ENCODE measurements at places on chromosomes 3 and 15. TPM values are rescaled to one million over a fixed set of nuclear protein-coding genes. Genes with fewer than 3 reads are reported as not detected.

The THAP10 gene
- 4.8 TPM for total RNA-seq

DNA sequence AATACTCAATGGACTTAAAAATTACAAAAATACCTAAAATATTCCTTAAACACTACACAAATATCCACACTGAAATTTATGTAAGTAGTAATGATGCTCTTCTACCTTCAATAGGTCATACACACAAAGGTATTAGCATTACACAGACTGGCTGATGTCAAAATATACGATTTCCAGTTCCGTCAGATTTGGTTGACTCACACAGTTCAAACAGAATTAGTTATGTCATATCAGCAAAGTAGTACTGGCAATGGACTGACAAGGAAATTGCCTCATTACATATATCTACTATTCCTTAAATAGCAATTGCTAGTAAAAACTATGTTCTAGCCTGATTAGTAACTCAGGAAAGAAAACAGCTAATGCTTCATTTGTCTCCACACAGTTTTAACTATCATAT, 70.8 kb downstream of the ADAM10 start:
- no peak for DNase-seq

The GOLGA6D gene
- 1.1 TPM for total RNA-seq

DNA sequence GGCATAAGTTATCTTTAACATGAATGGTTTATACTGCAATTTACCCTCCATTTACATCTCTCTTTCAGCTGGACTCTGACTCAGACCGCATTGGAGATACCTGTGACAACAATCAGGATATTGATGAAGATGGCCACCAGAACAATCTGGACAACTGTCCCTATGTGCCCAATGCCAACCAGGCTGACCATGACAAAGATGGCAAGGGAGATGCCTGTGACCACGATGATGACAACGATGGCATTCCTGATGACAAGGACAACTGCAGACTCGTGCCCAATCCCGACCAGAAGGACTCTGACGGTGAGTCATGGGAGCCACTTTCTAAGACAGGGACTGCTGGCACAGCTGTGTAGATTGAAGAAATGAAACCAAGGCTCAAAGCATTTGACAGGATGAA, 11.6 kb downstream of the THBS1 start:
- no peak for DNase-seq

The PAQR5 gene
- total RNA-seq, result 3.8 TPM

The GCNT3 gene
- total RNA-seq, result not detected

- DNase-seq, result no peak
These were observed 162.8 kb upstream of the SLITRK3 start for GRCh38 chr3:165359005-165359404.

DNA sequence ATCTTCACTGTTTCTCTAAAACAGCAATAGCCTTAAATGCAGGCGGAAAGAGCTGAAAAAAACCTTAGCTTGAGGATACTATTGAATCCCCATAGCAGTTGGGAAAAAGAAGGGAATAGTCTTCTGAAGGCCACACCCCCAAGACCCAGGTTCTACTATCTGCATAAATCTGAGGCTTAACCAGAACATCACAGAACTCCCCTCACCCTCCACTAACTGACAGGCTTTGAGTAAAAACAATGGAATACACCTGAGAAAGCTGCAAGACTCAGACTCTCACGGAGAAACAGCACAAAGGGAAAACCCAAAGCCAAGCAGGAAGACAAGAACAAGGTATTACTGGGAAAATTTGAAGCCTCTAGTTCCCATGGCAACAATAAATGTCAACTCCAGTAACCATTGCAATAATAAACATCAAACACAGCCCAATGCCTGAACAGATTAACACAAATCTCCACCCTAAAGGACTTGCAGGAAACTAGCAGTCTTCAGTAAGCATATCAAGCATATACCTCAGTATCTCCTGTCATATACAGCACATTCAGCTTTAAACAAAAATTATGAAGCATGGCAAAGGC, 56.4 kb downstream of the TMCC1 start:
- DNase-seq, result peak; percentile 11

GRCh38 chr3:76308541-76308940, 523.2 kb upstream of the ZNF717 start:
- DNase-seq, result no peak

GRCh38 chr3:134754768-134755559, 40.1 kb upstream of the EPHB1 start:
- peak; percentile 79 for DNase-seq

GRCh38 chr15:60854858-60855564, 374.1 kb downstream of the RORA start:
- DNase-seq, result no peak

The TLR9 gene
- not detected for total RNA-seq

The MEX3B gene
- total RNA-seq, result 14.3 TPM

GRCh38 chr15:71776304-71776703, 34.0 kb upstream of the NR2E3 start:
- DNase-seq, result no peak

The C3orf62 gene
- 1.3 TPM for total RNA-seq

The TWF2 gene
- total RNA-seq, result 99.0 TPM

- no peak for DNase-seq
These were observed 508.2 kb upstream of the SUCLG2 start for GRCh38 chr3:68162644-68163043.

- no peak for DNase-seq
These were observed 33.1 kb upstream of the RYR3 start for GRCh38 chr15:33277689-33278088.

DNA sequence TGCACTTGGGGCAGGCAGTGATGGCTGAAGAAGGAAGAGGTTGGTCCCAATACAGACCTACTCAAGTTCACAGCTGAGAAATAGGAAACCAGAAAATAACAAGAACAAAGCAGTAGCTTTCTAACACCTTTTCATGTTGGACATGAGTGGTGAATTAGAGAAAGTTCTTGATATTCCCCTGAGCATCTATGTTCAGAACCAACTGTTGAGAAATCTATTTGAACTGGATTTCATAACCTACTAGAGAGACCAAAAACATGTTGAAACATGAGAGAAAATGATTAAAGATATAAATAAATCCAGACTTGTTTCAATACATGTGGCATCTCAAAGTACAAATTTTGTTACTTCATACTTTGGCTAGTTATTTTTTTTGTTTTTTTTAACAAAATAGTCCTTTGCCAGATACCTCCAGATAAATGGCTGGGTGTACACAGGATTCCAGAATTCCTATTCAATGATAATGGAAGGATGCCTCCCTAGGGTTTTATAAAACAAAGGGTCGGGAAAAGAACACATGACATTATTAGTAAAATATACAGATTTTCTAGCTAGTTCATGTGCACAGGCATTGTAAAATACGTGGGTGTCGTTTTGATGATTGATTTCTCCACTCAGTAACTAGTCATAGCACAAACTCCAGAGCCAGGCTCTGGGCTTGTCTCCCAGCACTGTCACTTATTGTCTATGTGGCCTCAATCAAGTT, 34.4 kb upstream of the TNFSF10 start:
- DNase-seq, result no peak

DNA sequence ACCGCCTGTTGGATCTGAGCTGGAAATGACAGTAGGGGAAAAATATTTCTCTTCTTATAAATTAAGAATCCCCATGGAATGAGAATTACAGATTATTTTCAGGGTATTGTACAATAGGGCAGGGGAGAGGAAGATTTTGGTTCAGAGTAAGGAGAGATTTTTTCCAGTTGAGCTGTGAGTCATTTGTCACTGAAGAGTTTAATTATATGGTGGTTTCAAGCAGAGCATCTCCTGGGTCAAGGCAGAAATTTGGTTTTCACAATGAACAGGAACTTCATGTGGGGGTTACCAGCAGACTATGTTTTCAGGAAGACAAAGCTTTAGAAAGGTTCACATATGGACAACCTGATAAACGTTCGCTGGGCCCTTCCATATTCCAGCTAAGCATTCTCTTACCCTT, 182.8 kb upstream of the NR2E3 start:
- DNase-seq, result no peak

The CDC25A gene
- 72.3 TPM for total RNA-seq

The RGMA gene
- total RNA-seq, result 34.3 TPM
